ENCODE measurements at places on chromosomes 6 and 20. TPM values are rescaled to one million over a fixed set of nuclear protein-coding genes. Genes with fewer than 3 reads are reported as not detected.

ZNF334 gene
- not detected for total RNA-seq

PACSIN1 gene
- not detected for total RNA-seq

RSPH9 gene
- not detected for total RNA-seq

TENT5A gene
- 3.9 TPM for total RNA-seq

UQCC2 gene
- 147 TPM for total RNA-seq

- H3K27ac ChIP-seq = peak overlapping the region; percentile 6
- no peak overlapping the region for H3K4me3 ChIP-seq
- H3K36me3 ChIP-seq = no peaks in the 10 kb centered on the region
Observed at GRCh38 chr6:25297039-25297441, 17.9 kb downstream of the CARMIL1 start.

- H3K27me3 ChIP-seq = peaks cover 92% of the 10 kb centered on the region
- no peak overlapping the region for H3K27ac ChIP-seq
- H3K4me3 ChIP-seq = no peak overlapping the region
- no peaks in the 10 kb centered on the region for H3K36me3 ChIP-seq
Observed at GRCh38 chr6:133262804-133263203, 21.6 kb downstream of the EYA4 start.
